Anterior cingulate cortex (tissue), 58 donors: ENCODE measurements at places on chromosomes 16 and 17.

GRCh38 chr17:3966720-3967363 is 2.6 kb upstream of the ATP2A3 start:
- no peak for DNase-seq

DNA sequence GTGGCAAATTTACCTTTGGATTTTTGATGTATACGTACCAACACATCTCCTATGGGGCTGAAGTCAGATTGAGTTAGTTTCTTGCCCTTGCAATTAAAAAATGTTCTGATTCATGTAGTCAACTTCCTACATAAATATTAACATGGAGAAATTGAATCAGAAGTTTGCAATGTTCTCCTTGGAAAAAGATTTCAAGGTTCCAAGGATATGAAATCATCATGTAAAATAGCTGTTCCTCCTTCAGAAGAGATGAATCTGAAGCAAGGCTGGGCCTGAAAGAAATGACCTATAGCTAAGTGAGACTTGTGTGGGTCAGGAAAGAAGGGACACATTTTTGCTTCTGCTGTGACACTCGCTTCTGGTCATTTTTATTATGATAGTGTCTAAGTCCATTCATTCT is 131.7 kb downstream of the RGS9 start:
- DNase-seq = no peak

GRCh38 chr16:9658586-9658985 is 523.6 kb downstream of the GRIN2A start:
- DNase-seq = no peak

DNA sequence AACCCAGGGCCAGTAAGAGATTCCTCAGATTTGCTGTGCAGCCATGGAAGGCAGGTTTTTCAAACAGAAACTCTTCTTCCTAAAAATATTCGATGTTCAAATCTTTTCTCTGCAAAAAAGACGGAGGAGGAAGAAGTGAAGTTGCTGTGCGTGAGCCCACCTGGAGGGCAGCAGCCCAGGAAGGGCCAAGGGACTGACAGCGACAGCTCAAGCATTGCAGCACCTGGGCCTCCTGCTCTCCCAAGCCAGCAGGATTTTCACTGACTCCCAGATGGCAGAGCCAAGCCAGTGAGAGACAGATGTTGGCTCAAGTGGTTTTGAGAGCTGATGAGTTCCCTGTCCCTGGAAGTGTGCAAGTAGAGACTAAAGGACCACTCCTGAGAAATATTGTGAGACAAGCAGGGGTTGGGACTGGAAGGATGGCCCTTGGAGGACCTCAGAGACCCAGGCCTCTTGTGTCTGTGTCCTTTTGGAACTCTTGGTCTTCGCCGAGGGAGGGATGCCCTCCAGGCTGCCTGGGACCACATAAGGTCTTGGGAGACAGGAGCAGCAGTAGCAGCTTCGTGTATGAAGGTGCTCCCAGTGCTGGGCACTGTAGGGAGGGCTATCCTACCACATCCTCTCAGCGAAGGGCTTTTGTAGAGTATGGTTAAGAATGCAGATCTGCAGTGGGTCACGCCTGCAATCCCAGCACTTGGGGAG is 29.3 kb upstream of the TNFRSF13B start:
- no peak for DNase-seq

GRCh38 chr17:28469376-28469775 is 4.1 kb upstream of the SLC13A2 start:
- no peak for DNase-seq

DNA sequence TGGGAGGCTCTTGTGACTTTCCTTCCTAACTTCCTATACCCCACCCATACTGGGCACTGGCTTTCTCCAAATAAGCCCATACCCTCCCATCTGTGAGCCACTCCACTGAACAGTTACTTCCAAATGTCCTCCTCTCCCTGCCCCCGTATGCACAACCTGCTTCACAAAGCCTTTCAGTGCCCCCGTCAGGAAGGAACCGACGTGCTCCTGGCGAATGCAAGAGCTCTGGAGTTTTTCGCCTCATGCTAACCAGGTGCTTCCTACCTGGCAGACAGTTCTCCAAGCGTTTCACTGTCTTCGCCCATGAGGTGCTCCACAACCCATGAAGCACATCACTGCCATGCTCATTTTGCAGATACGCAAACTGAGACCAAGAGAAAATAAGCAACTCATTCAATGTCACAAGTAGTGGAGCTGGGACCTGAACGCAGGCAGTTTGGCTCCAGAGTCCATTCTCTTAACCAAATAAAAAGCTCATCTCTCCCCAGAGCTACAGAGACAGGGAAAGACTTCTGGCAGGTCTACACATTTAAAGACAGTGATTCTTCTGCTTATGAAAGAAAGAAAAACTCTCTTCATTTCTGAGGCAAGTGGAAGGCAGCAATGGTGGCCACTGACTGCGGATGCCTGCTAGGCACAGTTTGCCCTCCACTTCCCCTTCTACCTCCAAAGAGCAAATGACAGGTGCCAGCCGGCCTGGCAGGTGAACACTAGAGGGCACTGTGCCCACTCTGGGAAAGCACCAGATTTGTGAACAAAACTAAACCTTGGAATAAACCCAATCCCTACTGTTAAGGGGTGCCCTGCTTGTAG is 23.8 kb downstream of the SPHK1 start:
- peak; percentile 41 for DNase-seq

DNA sequence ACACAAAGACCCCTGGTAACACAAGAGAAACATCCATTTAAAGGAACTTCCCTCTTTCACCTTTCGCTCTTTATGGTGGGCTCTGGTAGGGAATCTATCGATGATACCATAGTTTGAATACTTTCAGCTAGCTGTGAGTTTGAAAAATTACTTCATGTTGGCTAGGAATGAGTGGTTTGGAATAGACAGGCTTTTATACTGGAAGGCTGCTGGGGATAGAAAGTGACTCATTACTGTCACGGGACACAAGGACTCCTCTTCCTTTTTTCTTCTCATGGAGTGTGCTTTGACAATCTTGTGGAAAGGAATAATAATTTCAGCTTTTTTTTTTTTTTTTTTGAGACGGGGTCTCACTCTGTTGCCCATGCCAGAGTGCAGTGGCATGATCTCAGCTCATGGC is 76.9 kb downstream of the CYB561 start:
- no peak for DNase-seq

GRCh38 chr17:18967916-18968315 is 16.0 kb downstream of the SLC5A10 start:
- no peak for DNase-seq

DNA sequence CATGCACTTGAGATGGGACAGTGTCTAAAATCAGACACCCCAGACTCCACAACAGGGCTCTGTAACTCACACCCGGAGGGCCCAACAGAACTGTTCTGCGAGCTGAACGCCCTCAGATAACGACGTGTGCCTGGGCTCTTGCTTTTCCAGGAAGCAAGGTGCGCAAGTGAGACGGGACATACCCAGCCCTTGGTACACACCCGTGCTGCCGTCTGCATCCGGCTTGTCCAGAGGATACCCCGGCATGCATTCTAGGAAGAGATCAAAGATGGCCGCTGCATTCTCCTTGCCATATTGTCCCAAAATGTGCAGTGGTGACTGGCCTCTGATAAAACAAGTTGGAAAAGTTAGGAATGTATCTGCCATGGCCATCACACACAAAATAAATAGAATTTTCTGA is 29.4 kb downstream of the CYB5D2 start:
- no peak for DNase-seq

GRCh38 chr17:36647636-36648035 is 46.3 kb downstream of the MRM1 start:
- no peak for DNase-seq

DNA sequence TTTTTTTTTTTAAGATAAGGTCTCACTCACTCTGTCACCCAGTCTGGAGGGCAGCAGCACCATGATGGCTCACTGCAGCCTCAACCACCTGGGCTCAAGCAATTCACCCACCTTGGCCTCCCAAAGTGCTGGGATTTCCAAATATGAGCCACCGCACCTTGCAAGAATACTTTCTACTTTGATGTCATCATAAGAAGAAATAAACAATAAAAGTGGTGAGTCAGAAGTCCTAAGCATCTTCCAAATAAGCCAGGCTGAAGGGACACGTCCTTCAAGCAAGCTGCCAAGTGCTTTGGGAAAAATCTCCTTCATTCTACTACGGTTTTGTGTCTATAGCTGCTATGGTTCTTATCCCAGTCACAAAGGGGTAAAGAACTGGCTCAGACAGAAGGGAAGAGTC is 20.3 kb downstream of the HASPIN start:
- DNase-seq = no peak

DNA sequence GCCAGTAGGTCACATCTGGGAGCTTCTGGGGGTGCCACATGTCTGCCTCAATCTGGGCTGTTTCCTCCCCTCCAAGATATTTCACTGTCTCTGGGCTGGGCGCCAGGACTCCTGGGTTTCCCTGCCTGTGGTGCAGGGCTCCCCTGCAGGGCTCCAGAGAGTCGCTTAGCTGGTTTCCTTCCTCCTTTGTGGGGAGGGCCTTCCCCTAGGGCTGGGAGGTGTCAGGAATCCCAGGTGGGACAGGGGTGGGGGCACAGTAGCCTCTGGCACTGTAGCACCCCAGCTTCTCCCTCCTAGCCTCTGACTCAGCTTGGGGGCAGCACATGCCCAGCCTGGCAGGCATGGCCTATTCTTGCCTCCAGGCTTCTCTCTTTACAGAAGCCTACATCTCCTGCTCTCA is 2.6 kb downstream of the RARA start:
- DNase-seq = no peak

DNA sequence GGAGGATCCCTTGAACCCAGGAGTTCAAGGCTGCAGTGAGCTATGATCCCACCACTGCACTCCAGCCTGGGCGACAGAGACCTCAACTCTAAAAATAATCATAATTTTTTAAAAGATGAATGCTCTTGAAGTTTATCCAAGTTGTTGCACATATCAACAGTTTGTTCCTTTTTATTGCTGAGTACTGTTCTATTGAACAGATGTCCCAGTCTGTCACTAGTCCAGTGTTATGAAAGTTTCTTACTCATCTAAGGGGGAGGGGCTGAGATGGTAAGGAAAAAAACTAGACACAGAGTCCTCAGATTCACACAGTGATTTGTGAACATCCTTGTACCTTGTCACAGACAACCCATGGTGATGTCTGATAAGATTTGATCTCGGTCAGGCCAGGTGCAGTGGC is 3.9 kb downstream of the ACAP1 start:
- no peak for DNase-seq

GRCh38 chr17:20179041-20179440 is 169.9 kb downstream of the SPECC1 start:
- no peak for DNase-seq

DNA sequence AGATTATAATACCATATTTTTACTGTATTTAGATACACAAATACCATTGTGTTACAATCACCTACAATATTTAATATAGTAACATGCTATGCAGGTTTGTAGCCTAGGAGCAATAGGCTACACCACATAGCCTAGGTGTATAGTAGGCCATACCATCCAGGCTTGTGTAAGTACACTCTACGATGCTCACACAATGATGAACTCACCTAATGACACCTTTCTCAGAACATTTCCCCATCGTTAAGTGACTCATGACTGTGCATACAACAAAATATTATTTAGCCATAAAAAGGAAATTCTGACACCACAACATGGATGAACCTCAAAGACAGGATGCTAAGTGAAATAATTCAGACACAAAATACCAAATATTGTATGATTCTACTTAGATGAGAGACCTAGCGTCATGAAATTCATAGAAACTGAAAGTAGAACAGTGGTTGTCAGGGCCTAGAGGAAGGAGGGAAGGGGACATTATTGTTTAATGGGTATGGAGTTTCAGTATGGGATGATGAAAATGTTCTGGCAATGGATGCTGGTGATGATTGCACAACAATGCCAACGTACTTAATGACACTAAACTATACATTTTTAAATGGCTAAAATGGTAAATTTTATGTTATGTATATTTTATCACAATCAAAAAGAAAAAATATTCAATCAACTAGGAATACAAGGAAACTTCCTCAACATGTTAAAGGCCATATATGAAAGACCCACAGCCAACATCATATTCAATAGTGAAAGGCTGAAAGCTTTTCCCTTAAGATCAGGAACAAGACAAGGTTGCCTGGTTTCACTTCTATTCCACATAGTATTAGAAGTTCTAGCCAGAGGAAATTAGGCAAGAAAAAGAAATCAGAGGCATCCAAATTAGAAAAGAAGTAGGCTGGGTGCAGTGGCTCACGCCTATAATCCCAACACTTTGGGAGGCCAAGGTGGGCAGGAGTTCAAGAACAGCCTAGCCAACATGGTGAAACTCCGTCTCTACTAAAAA is 5.9 kb upstream of the C16orf87 start:
- no peak for DNase-seq

DNA sequence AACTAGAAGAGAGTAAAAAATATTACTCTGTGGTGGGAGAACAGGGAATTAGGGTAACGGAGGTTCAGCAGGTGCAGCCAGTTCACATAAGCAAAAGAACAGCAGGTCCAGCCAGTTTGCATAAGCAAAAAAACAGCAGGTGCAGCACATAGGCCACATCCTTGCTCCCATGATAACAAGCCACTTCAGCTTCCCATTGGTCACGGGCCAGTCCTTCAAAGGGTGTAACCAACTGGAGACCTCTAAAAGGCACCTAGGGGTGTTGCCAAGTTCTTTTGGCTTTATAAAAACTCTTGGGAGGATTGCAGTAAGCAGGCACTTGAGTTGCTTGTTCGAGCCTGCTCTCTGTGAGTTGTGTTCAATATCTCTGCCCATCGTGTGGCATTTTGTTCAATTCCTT is 488.1 kb downstream of the XYLT1 start:
- DNase-seq = no peak

DNA sequence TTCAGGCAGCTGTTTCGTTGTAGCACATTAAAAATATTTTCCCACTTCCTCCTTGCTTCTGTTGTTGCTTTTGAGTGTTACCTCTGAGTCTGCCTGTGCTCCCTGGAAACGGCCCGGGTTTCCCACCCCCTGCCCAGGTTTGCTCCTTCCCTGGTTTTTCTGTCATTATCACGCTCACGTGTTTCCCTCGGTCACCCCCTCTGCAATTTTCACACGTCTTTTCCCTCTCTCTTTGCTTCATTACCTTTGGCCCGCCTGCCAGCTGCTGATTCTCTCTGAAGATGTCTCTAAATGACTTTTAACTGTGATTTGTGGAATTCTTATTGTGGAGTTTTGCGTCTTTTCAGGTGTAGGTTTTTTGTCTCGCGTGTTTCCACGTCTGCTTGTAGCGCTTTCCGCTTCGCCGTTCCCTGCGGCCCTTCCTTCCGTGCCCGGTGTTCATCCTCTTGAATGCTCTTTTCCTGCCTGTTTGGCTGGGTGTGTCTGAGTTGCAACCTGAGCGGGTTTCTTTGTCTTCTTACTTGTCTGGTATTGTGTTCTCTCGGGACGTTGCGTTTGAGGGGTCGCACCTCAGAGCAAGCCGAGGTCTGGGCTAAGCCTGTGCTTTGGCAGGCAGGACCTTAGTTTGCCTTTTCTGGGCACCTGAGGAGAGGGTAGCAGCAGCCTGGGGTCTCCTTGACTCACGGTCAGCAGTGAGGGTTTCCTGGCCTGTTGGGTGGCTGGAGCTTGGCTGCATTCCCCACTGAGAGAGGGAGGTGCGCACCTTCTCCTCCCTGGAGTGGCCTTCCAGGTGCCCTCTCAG is 96.3 kb upstream of the ZNF750 start:
- no peak for DNase-seq
